ENCODE measurements at places on chromosomes 5 and 9. TPM values are rescaled to one million over a fixed set of nuclear protein-coding genes. Genes with fewer than 3 reads are reported as not detected.

Gene FRRS1L
- not detected for total RNA-seq

GRCh38 chr5:19987612-19988361 is at the start of gene CDH18:
Gene CDH18, minus strand, starts transcription at chr5:19988200. Its CDS starts 149,214 bp downstream, at chr5:19838986.
- no peak for DNase-seq

- no peak for DNase-seq
These were observed 275.9 kb downstream of the ACTL7B start for GRCh38 chr9:108579757-108580439.

GRCh38 chr5:77850536-77851175 is 74.5 kb upstream of the TBCA start:
- no peak for DNase-seq
